Adipocyte (in vitro differentiated cells): ENCODE measurements at places on chromosomes 3 and 15.

DNA sequence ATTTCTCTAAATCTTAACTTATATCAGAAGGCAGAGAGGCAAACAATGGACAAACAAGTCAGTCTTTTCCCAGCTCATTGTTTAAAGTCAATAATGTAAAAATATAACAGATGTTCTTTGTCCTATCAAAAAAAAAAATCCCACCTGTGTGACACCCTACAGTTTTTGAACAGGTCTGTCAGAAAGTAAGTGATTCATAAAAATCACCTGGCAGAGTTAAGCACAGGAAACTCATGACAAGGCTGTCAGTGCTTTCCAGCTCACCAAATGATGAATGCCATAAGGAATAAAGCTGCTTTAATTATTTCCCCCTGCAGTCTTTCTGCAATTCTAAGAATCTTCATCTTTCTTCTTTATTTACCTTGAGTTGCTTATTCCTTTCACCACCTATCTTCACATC lies 30.3 kb downstream of the ROBO1 start:
- DNase-seq: no peak

GRCh38 chr3:176661432-176661964 lies 535.8 kb downstream of the TBL1XR1 start:
- DNase-seq: no peak

GRCh38 chr3:100635273-100635701 lies 25.9 kb downstream of the ADGRG7 start:
- no peak for DNase-seq

- peak; percentile 94 for DNase-seq
Measured at GRCh38 chr15:60916679-60917460, 312.2 kb downstream of the RORA start.

DNA sequence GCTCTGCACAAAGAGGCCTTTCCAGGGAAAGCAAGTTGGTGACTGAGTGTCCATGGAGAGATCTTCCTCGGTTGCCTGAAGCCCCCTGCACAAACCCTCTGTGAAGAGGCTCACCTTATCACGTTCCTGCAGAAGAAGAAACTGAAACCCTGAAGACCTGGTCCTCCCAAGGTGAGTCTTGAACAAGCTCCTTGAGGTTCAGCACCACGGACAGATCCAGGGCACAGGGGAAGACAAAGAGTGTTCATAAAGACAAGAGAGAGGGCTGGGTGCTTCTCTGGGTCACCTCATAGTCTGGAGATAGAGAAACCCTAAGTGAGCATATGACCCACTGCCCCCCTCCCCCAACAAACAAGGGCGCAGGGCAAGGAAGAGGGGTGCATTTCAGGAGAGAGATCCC lies 21.7 kb upstream of the TBC1D21 start:
- DNase-seq: peak; percentile 65

DNA sequence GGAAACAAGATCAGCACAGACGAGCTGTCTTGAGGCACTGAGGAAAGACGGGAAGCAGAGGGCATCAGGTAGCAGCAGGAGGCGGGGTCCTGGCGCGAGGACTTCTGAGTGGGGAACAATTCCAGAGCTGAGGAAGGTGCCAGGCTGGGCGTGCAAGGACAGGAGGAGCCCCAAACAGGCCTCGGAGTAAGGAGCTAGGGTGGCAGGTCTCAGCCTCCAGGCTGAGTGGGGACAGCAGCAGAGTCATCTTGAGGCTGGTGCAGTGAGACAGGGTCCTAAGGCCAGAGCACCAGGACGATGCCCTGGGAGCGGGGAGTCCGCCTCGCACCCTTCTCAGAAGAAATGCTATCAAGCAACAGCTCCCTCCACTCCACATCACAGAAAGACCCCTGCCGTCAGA lies 78.4 kb downstream of the PCSK6 start:
- DNase-seq: no peak

DNA sequence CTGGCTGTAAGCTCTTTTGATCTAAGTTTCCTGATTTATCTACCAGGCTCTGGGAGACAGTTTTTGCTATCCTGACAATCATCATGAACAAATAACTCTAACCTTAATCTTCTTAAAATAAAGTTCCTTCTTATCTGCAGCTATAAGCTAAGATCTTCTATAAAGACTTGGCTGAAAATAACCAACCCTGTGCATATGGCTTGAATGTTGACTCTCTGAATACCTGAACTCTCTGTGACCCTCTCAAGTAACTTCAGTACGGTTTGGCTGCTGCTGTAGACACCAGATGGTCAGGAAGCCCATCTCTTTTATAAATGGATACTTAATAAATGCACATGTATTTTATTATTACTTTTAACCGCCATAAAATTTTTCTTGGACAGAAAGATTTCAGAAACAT lies 412.4 kb upstream of the CBLB start:
- DNase-seq: peak; percentile 61

DNA sequence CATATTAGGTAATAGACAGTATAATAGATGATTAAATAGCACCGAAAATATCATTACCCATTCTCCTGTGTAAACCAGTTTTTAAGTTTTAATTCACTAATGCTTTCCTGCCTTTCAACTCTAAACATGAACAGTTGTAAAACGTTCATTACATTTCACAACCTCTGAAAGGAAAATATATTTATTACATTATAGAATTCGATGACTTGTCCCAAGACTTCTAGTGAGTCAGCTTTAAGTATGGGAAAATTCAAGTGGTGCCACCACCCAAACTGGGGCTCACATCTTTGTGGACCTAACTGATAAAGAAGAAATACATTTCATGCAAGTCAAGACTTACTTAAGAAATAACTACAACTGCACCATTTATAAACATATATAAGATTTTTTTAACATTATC lies 2.0 kb downstream of the TRIM59 start:
- DNase-seq: peak; percentile 57

DNA sequence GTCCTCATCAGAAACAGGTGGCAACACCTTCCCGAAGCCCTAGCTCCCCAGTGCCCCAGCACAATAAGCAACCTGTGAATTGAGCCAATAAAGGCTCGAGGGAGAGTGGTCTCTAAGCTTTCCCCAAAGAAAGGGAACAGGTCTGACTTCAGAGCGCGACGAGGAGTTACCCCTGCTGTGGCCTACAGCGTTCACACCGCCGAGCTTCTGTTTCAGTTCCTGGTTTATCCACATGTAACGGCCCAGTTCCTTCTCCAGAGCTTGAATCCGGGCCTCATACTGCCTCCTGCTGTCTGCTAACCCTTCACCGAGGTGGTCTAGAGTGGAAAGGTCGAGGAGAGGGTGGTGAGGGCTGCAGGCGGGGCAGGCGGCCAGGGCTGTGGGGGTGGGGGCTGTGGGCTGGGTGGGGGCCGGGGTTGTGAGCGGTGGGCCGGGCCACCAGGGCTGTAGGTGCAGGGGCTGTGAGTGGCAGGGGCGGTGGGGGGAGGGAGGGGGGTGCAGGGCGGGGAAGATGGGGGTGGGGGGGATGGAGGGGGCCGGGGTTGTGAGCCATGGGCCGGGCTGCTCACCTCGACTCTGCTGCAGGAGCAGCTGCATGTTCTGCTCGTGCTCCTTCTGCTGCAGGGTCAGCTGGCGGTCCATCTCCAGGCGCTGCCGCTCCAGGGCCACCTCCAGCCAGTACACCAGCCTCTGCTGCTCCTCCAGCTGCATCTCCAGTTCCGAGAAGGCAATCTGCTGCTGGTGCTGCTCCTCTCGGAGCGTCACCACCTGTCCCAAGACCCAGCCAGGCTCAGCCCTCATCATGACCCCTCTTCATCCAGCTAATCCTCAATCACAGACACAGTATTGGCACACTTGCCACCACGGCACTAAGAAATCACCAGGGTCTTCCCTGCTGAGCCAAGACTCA lies 26.2 kb downstream of the KIF7 start:
- no peak for DNase-seq

DNA sequence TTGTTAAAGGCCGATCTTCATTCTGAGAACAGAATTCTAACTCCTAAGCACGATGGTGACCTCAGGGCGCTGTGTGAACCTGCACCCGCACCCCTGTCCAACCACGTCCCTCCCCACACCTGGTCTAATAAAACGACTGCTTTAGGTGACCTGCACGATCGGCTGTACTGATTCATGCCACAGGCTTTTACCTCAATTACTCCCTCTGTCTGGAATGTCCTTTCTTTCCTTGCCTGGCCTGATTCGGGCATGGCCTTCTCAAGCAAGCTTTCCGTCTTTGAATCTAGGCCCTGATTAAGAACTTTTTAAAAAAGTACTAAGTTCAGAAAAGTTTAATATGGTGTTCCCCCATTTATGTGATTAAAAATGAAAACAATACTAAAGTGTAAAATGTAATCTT lies 842 bp upstream of the U2SURP start:
- DNase-seq: peak; percentile 57

DNA sequence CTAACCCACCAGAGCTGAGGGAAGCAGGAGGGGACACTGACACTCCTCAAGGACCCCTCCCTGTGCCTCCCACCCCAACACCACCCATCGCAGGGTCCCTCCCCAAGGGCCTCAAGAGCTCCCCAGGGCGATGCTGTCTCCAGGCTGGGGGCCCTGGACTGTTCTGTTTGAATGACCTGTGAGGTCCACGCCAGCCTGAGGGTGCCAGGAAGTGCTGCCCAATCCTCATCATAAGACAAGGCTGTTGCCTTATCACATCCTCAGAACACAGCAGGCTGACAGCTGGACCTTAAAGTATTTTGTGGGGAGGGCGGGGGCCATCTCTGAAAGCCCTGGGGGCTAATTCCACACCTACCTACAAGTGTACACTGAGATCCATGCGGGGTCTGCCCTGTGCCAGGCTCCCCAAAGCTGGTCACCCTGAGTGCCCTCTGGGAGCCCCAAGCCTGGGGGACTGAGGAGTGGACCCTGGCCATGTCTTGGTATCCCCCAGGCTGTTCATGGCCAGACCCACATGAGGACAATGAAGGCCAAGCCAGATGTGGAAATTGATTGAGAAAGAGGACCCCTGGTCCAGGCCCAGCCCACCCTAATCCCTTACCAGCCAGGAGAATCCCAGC lies 23.8 kb upstream of the GOLGA6C start:
- no peak for DNase-seq

GRCh38 chr3:23567917-23568316 lies 237.8 kb upstream of the UBE2E1 start:
- DNase-seq: peak; percentile 64

DNA sequence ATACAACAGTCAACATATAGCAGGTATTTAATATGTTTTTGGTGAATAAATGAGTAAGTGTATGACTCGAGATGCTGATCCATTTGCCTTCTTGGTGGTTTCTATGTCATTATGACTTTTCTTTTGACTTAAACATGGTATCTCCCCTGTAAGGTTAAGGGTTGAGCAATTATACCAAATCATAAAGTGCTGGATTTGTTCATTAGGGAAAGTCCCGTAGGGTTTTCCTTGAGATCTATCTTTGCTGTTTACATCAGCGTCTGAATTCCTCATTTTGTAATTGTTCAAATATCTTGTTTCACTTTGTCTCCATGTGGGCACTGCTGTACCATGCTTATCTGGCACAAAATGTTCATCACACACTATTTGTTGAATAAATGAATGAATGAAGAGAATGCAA lies 562.6 kb downstream of the EDEM1 start:
- no peak for DNase-seq

- no peak for DNase-seq
Measured at GRCh38 chr15:89685995-89686394, 4.6 kb downstream of the PEX11A start.

GRCh38 chr3:173770796-173771573 lies 373.4 kb downstream of the NLGN1 start:
- DNase-seq: peak; percentile 44

DNA sequence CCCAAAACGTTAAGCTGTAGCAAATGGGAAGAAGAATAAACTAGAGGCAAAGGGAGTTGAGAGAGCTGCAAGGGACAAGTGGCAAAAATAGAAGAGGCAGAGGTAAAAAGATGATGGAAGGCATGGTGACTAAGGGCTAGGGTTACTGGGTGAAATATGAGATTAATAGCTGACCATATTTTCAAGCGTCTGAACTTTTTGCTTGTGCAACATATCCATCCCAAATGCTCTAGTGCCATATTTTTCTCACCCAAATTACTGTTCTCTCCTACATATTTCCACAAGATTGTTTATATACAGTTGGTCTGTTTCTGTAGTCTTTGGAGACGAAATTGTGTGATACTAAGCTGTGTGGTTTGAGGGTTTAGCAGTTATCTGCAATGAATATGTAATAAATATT lies 145.5 kb downstream of the GMNC start:
- no peak for DNase-seq

DNA sequence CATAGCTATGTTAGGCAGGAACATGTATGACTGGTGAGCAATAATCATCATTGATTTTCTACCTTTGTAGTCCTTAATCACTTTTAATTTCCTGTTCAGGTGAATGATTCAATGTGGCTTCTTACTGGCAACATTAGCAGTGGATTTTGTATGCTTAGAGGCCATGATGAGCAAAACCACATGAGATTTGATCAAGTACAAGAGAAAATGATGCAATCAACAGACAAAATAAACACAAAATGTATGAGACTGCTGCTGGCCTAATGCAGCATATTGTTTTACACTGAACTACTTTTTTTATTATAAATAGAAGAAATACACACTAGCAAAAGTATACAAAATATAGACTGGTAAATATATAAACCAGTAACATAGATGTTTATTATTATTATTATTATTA lies 47.5 kb upstream of the SI start:
- no peak for DNase-seq

DNA sequence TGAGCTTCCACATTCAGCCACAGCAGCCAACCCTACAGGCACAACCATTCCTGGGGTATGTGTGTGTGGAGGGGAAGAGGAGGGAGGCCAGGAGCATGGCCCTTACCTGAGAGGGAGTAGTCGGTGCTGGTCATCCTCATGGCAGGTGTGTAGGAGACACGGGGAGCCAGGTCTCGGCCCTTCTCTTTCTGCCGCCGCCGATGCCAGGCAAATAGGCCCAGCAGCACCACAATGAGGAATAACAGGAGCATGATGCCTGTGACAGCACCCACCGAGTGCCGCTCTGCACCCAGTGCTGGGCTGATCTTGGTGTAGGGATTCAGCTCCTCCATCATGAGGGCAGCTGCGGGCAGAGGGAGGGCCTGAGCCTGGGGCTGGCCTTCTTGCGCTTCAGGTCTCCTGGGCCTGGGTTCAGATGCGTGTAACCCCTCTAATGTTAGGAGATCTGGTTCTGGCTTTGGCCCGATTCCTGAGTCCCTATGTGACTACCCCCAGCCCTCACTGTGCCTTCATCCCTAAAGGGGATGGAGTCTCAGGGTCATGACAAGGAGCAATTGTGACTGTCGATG lies 44.4 kb downstream of the RAB11A start:
- DNase-seq: no peak

GRCh38 chr3:101065962-101066361 lies 72.7 kb upstream of the ABI3BP start:
- DNase-seq: peak; percentile 84

DNA sequence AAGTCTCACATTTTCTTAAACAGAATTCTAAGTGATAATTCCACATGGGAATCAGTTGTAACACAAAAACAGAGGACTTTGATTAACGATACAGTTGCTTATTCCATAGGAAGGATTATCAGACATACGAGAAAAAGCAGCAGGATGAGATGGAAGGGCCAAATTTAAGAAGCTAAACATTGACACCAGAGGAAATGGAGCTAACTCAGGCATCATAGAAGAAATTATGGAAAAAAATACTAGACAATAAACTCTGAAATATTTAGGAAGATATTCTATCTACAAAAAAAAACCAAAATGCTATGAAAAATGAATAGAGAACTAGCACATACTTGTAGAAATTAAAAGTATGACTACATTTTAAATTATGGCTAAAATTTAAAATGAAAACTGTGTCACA lies 776.1 kb downstream of the ROBO1 start:
- no peak for DNase-seq

- no peak for DNase-seq
Measured at GRCh38 chr3:194025951-194026350, 110.0 kb upstream of the HES1 start.

GRCh38 chr3:187678726-187679268 lies 8.6 kb upstream of the SST start:
- peak; percentile 82 for DNase-seq

GRCh38 chr3:134392336-134392983 lies 18.2 kb upstream of the AMOTL2 start:
- DNase-seq: peak; percentile 57
